ENCODE measurements at places on chromosomes 7 and 10.

GRCh38 chr7:84123965-84124547 is 70.5 kb downstream of the SEMA3A start:
- DNase-seq = no peak

- no peak for DNase-seq
Observed at GRCh38 chr7:158097106-158097452, 490.5 kb downstream of the PTPRN2 start.

DNA sequence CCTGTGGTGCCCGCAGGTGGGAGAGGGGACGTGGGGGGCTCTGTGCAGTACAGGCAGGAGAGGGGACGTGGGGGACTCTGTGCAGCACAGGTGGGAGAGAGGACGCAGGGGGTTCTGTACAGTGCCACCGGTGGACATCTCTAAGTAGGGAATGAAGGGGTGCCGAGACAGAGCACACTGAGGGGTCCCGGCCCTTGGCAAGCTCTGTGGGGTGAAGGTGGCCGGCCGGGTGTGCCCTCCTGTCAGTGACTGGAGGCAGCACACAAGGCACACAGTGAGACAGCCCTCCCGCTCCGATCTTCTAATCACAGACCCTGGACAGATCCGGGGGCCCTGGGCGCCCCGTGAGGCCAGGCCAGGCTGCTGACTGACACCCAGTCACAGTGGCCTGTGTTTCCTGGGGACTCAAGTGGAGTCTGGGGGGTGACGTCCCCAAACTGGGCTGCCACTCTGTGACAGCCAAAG is 11.2 kb downstream of the GPR146 start:
- no peak for DNase-seq

DNA sequence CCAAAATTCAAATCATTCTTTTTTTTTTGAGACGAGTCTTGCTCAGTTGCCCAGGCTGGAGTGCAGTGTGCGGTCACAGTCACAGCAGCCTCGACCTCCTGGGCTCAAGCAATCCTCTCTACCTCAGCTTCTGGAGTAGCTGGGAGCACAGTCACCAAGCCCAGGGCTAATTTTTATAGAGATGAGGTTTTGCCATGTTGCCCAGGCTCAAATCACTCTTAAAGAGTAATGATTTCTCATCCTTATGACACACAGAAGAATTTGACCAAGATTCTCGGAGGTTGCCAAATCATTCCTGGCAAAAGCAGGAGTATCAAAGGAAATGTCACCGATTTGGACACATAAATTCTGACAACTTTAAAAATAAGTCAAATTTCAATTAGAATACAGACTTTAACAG is 39.1 kb downstream of the SIRT1 start:
- no peak for DNase-seq

GRCh38 chr7:30463405-30464145 is 15.0 kb downstream of the NOD1 start:
- DNase-seq = no peak

All from NCI-H1694 (cell line).